ENCODE measurements at places on chromosomes 12 and 14.
A peak's percentile ranks its signal among the peaks of the same experiment; 100 is the strongest.

DNA sequence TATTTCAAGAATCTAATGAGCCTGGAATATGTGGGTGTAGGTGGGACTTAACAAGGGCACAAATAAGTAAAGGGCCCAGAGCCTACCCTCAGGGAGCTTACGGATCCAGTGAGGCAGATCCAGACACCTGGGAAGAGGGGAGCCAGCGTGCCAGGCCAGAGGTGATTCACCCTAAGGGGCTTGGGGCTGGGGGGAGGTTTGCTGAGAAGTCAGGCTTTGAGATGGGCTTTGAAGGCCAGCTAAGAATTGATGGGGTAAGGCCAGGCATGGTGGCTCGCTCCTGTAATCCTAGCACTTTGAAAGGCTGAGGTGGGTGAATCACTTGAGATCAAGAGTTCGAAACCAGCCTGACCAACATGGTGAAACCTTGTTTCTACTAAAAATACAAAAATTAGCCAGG is 695 bp upstream of the MMP19 start:
- no peak for DNase-seq

- DNase-seq = no peak
These were observed 4.6 kb upstream of the SYCP3 start for GRCh38 chr12:101743724-101744472.

GRCh38 chr12:59149995-59150642 is 229.8 kb upstream of the LRIG3 start:
- peak; percentile 51 for DNase-seq

DNA sequence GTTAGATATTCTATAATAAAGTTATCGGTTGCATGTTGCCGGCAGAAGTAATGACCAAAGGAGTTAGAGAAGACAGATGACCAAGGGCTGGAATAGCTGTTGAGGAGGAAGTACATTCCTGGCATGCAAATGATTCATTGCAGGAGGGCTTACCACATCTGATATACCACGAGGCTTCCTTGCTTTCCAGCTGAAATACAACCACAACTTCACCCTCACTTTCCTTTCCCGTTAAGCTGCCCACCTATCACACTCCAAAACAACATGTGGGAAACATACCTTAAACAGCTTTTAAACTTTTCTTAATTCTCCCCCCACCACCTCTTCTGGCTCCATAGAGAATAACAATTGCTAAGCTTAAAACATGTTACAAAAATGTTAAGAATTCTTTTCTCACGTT is 594.1 kb downstream of the NRXN3 start:
- DNase-seq = no peak

Measured in NCI-H1930 (cell line).